A549 treated with CORT108297 at 1 μM for 4 hours (cell line): ENCODE measurements at places on chromosomes 4 and X. TPM values are rescaled to one million over a fixed set of nuclear protein-coding genes. Genes with fewer than 3 reads are reported as not detected.

Gene IDH3G
- total RNA-seq = 61.4 to 65.8 TPM (median 64.4 TPM) in 5 replicates

Gene SYTL4
- total RNA-seq = 2.3 to 4.7 TPM (median 2.8 TPM) in 5 replicates

Gene EDA
- 0.36 to 0.73 TPM (median 0.55 TPM) in 5 replicates for total RNA-seq

Gene SYTL5
- total RNA-seq = 0.28 to 0.37 TPM (median 0.36 TPM) in 5 replicates

Gene SSX2B
- total RNA-seq = not detected in 5 replicates

Gene ADRA2C
- total RNA-seq = 5.9 to 11.6 TPM (median 11.3 TPM) in 5 replicates

Gene TMEM154
- total RNA-seq = 0.07 to 0.17 TPM (median 0.12 TPM) in 5 replicates

Gene DRP2
- total RNA-seq = 0.09 to 0.28 TPM (median 0.23 TPM) in 5 replicates

Gene TLR2
- 0.13 to 0.23 TPM (median 0.16 TPM) in 5 replicates for total RNA-seq

Gene DCHS2
- total RNA-seq = not detected in 5 replicates

Gene NR0B1
- total RNA-seq = 20.9 to 50.9 TPM (median 32.0 TPM) in 5 replicates

Gene PABPC1L2A
- total RNA-seq = not detected in 5 replicates

Gene THOC2
- 29.6 to 46.1 TPM (median 35.7 TPM) in 5 replicates for total RNA-seq

Gene FNIP2
- 3.6 to 5.6 TPM (median 4.2 TPM) in 5 replicates for total RNA-seq

Gene MED12
- total RNA-seq = 9.0 to 13.9 TPM (median 12.2 TPM) in 5 replicates

Gene GLRB
- total RNA-seq = 0.61 to 1.5 TPM (median 1.2 TPM) in 5 replicates

Gene NEUROG2
- not detected in 5 replicates for total RNA-seq

Gene DGKQ
- 5.2 to 10.2 TPM (median 8.7 TPM) in 5 replicates for total RNA-seq

Gene FAM13A
- total RNA-seq = 4.6 to 6.2 TPM (median 5.6 TPM) in 5 replicates

Gene GABRG1
- not detected in 5 replicates for total RNA-seq

Gene GPC4
- total RNA-seq = 0.02 to 0.06 TPM (median 0.02 TPM) in 3 of 5 replicates, not detected in the others

Gene IL13RA2
- 0.06 to 0.08 TPM (median 0.06 TPM) in 3 of 5 replicates, not detected in the others for total RNA-seq

Gene FAM9A
- not detected in 5 replicates for total RNA-seq

Gene NUP54
- 25.0 to 45.5 TPM (median 26.7 TPM) in 5 replicates for total RNA-seq

Gene AMTN
- 0.20 TPM in 1 of 5 replicates, not detected in the others for total RNA-seq

Gene DCUN1D4
- 16.6 to 19.1 TPM (median 17.8 TPM) in 5 replicates for total RNA-seq

Gene DMP1
- total RNA-seq = not detected in 5 replicates

Gene SMIM10
- total RNA-seq = 0.05 to 0.14 TPM (median 0.08 TPM) in 5 replicates

Gene USP11
- total RNA-seq = 47.0 to 53.2 TPM (median 52.4 TPM) in 5 replicates

Gene DIPK2B
- total RNA-seq = 0.02 TPM in 1 of 5 replicates, not detected in the others

Gene DDX53
- total RNA-seq = not detected in 5 replicates

Gene TRIM61
- not detected in 5 replicates for total RNA-seq

Gene C1QTNF7
- total RNA-seq = not detected in 5 replicates

Gene RBM47
- total RNA-seq = 17.6 to 23.2 TPM (median 21.5 TPM) in 5 replicates

Gene H2AZ1
- 640 to 696 TPM (median 662 TPM) in 5 replicates for total RNA-seq

Gene TEC
- 1.6 to 2.2 TPM (median 1.8 TPM) in 5 replicates for total RNA-seq

Gene MAGED4B
- total RNA-seq = 6.9 to 16.5 TPM (median 13.8 TPM) in 5 replicates

Gene EFNB1
- 7.2 to 10.4 TPM (median 9.4 TPM) in 5 replicates for total RNA-seq

Gene GABRA4
- total RNA-seq = not detected in 5 replicates

Gene BCLAF3
- 2.3 to 5.7 TPM (median 3.0 TPM) in 5 replicates for total RNA-seq

Gene MAML3
- total RNA-seq = 10.1 to 14.1 TPM (median 12.5 TPM) in 5 replicates

Gene CT45A1
- not detected in 5 replicates for total RNA-seq

Gene FABP2
- not detected in 5 replicates for total RNA-seq

Gene GLUD2
- total RNA-seq = 2.6 to 3.1 TPM (median 2.9 TPM) in 5 replicates
